Activated T-helper 17 cell treated with anti-CD3 and anti-CD28 coated beads, Interleukin-2, amount 50 U/mL, for 72 hours (primary cell): ENCODE measurements at places on chromosomes 7 and 10. TPM values are rescaled to one million over a fixed set of nuclear protein-coding genes. Genes with fewer than 3 reads are reported as not detected.

- ATAC-seq: peak; percentile 49
These were observed 20.3 kb upstream of the GIMAP2 start for GRCh38 chr7:150665089-150665748.

DNA sequence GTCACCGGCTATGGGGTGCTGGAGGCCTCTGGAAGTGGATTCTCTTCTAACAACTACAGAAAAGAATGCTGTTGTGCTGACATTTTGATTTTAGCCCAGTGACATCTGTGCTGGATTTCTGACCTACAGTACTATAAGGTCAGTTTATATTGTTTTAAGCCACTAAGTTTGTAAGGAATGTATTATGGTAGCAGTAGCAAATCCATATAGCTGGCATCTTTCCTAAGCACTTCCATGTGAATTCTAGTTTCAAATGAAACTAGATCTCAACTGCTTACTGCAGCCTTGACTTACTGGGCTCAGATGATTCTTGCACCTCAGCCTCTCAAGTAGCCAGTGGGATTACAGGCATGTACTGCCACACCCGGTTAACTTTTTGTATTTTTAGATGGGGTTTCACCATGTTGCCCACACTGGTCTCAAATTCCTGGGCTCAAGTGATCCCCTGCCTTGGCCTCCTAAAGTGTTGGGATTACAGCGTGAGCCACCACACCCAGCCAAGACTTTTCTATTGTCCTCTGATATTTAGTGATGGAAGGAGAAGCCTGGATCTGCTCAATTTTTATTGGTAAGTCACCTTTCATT is 414.0 kb downstream of the PHTF2 start:
- no peak for ATAC-seq

- ATAC-seq: no peak
These were observed 9.7 kb downstream of the ADRA2A start for GRCh38 chr10:111086574-111086973.

DNA sequence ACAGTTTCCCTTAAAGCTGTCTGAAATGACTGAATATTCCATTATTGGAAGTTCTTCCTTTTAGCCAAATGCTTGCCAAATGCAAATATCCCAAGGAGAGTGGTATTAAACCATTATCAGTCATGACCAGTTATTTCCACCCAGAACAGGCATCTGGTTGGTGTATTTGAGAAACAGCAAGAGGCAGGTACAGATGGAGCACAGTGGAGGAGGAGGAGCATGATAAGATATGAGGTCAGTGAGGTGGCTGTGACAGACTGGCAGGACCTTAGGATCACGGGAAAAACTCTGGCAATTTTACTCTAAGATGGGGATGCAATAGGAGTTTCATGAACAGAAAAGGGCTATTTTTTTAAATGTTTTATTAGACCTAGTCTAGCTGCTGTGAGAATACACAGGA is 6.4 kb downstream of the HEPACAM2 start:
- no peak for ATAC-seq

DNA sequence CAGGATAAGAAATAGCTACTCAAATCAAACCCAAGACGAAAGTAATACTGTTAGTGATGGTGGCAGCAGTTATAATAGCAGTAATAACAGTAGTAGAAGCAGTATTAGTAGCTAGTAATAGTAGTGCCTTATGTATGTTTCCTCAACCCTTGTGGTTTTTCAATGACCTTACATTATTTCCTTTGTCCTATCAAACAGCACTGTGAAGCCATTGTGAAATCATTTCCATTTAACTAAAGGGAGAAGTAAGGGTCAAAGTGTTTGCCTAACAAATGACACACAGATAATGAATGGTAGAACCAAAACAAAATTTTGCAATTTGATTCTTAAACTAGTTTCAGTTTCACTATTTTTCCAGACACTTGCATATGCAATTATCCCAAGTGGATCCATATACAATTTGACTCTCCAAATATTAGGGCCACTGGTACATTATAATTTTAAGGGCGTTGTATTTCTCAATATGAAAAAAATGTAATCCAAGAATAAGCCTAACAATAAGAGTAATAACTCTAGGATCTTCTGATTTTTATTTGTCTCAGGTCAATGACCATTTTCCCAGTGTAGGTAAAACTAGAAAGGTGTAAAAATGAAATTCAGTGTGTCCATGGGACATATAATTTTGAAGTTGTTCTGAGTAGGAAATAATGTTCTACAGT is 33.7 kb upstream of the TMEM26 start:
- ATAC-seq: no peak

DNA sequence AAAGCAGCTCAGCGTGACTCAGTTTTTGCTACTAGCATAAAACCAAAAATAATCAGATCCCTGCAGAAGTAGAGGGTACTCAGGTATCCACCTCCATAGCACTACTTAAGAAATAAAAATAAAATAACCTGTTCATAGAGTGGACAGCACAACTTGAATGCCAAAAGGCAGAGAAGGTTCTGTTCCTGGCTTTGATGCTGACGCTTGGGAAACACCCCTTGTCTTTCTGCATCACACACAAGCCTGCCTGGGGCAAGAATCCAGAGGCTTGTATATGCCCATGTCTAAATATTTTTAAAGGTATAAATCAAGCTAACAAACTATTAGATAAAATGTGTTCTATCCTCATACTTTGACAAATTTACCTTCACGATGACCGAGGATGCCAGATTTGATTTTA is 207.3 kb downstream of the KIAA1217 start:
- ATAC-seq: no peak

GRCh38 chr10:30831426-30831825 is 200.2 kb downstream of the ZNF438 start:
- no peak for ATAC-seq

DNA sequence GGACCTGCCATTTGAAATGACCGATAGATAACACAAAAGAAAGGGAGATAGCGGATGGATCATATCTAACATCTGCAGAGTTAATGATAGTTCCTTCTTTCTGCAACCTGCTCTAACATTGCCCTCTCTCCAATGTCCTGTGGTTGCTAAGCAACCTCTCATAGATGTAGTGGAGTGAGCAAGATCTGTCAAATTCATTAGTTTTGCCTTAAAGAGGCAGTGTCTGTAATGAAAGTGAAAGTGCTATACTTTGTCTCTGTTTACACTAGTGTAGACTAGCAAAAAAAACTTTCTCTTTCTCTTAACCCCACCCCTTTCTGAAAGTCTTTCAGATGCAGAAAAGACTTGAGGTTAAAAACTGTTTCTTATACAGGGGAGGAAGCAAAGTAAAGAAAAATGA is 1196.9 kb downstream of the SORCS3 start:
- peak; percentile 75 for ATAC-seq

ING3 gene
- 21.9 TPM for total RNA-seq

C7orf33 gene
- not detected for total RNA-seq

BTBD16 gene
- not detected for total RNA-seq

INHBA gene
- total RNA-seq: not detected

C7orf57 gene
- total RNA-seq: 0.32 TPM
